ENCODE measurements at places on chromosomes 3 and 15.

DNA sequence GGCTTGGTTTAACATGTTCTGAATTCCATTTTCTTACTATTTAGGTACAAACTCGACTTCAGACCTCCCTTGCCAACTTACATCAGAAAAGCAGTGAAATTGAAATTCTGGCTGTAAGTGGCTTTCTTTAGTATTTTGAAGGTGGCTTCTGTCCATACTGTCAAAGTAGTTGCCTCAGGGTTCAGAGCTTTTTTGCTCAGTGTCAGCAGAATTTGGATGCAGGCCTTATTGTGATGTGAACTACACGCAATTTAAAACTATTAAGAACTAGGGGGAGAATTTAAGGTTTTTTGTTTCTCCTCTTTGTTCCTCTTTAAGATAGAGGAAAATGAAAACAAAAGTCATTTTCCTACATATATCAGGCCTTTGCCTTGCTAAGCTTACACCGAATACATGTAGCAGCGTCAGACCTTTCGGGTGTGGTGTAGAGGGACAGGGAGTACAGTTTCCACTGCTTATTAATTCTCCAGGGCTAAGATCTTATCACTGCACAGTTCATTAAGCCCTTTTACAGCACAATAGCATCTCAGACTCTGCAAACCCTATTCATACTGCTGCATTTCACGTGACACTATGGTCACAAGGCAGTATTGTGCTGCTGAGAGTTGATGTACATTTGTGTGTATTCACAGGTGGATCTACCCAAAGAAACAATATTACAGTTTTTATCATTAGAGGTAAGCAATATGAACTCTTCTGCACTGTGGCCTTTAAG is 6.7 kb downstream of the SRP14 start:
- DNase-seq: no peak

- peak; percentile 49 for DNase-seq
Observed at GRCh38 chr15:58889363-58889762, 44.1 kb downstream of the SLTM start.

DNA sequence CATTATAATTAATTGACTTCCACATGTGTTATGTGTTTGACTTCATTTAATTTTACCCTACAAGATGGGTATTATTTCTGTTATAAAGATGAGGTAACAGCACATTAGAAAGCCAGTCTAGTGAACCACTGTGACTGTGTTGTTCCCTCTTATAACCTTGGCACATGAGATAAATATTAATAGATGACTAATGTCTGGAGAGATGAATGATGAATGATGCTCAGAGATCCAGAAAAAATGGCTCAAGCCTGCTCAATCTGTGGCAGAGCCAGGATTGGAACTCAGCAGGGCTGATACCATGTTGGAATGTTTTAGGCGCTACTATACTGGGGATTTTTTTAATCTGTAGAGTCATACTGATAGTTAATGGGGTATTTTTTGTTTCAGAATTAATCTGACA is 118.8 kb upstream of the PTX3 start:
- no peak for DNase-seq

DNA sequence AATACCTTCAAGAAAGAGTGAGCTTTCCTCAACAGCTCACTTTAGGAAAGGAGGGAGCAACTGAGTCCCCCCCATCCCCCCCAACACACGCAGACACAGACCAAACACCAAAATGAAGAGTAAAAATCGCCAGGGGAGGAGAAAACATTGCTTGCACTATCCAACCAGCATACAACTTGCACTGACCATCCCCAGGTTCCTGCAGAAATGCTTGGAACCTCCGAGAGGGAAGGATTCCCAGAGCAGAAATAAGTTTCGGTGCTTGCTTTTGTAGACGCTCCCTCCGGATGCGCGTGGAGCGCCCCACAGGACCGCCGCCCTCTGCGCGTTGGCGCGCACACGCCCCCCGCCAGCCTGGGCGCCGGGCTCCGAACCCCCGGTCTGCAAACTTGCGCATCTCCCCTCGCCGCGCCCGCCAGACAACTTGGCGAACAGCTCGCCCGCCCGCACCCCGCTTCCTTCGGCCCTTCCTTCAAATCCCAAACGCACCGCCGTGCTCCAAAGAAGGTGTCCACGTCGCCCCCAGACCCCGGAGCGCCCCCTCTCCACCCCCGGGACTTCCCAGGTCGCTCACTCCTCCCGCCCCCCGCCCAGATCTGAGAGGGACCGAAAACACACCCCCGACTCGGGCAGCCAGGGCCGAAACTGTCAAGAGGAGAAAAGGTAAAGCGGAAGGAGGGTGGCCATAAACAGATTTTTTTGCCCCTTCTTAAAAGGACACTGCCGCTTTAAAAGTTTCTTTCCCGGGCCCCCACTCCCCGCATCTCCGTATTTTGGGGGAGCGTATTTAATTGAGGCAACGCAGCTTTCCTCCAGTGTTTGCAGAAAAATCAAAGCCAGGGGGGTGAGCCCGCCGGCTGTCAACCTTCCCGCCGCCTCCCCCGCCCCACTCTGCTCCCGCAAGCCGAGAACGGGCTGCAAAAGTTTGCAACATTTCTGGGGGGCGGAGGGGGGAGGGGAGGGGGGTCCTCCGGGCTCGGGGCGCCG is 859 bp downstream of the RORA start:
- no peak for DNase-seq

DNA sequence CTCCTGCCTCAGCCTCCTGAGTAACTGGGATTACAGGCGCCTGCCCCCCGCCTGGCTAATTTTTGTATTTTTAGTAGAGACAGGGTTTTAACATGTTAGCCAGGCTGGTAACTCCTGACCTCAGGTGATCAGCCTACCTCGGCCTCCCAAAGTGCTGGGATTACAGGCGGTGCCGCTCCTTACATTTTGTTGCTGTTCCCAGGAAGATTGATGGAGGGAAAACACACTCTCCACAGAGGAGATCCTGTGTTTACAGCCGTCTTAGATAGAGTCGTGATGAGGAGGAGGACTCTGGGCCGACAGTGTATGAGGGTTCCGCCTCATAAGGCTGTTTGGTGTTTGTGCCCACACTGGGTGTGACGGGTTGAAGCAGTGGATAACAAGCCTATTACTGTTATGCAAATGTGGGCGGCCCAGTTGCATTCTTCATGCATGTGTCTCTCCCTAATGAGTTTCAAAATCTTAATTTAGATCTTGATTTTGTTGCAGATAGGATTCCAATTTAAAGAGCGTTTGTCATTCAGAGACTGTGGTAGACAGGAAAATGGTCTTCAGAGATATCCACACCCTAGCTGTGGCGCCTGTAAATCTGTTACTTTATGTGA is 60.0 kb downstream of the APBA2 start:
- no peak for DNase-seq

DNA sequence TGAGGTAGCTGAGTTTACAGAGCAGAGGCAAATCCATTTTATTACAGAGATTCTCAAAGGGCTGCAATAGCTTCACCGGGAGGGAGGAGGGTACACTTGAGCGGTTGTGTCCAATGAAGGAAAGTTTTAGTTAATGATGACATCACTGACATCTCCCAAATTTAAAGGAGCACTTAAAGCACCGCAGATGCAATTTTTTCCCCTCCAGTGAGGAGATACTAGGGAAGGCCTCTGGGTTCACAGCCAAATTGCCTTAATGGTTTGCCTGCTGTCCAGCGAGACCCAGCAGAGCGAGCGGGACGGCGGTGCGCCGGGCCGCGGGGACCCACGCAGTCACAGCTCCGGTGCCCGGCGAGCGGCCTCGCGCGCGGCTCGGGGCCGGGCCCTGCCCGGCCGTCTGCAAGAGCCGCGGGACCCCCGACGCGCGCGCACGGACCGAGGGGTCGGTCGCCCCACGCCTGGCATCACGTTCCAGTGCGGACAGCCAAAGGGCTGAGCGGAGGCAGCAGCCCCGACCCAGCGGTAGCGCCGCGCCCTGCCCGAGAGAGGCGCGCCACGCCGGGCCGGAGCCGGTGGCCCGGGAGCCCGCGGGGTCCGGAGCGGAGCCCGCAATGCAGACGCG is 160.5 kb upstream of the CHRNA7 start:
- DNase-seq: peak; percentile 8

- DNase-seq: no peak
Observed at GRCh38 chr3:154862265-154862664, 217.9 kb upstream of the MME start.

- DNase-seq: no peak
Observed at GRCh38 chr3:12658593-12659058, 5.3 kb downstream of the RAF1 start.

DNA sequence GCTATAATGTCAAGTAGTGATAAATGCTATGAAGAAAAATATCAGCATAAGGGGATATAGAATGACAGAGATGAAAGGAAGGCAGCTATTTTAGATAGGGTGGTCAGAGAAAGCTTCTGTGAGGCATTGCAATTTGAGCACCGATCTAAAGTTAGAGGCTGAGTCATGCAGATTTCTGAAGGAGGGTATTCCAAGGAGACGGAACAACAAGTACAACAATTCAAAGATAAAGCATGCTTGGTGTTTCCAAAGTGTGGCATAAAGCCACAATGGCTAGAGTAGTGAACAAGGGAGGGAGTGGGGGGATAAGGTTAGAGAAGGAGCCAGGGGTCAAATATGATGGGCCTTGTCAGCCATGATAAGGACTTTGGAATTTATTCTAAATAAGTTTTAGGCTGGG is 71.9 kb downstream of the PFN2 start:
- no peak for DNase-seq

- DNase-seq: no peak
Observed at GRCh38 chr3:129441215-129441614, 1.2 kb downstream of the IFT122 start.

DNA sequence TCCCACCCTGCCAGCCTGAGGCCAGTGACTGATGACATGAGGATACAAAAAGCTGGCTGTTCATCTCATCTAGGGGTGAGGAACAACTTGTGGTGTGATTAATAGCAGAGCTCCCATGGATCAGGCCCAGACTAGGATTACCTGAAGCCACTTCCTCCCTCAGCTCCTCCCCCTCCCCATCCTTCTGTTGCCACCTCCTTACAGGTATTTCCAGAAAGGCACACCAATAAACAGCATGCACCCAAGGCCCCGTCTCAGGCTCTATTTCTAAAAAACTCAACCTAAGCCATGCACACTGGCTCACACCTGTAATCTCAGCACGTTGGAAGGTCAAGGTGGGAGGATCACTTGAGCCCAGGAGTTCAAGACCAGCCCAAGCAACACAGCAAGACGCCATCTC is 54.1 kb downstream of the SRGAP3 start:
- no peak for DNase-seq

DNA sequence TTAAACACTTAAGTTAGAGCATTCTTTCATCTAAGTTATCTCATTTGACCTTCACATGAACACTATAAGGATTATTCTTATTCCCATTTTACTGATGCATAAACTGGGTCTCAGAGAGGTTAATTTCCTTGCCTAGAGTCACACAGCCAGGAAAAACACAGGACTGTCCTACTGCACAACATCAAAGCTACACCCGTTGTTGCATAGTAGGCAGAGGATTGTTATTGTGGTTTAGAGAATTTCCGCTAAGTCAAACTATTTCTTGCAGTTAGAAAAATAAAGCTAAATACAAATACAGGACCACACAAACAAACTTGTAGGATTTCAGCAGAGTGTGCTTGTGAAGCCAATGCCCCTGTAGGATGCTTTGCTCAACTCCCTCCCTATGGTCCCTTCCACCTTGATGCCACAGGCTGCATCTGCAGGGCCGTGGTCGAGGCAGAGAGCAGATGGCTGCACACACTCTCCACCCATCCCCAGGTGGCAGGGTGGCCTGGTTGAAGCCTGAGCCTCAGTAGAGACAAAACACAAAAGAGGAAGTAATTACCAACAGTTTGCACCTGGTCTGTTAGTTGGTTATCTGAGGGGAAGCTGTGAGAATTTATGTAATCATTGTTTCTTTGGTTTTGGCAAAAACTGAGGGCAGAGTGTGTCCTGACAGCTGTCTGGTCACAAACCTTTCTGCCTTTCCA is 41.1 kb upstream of the SKOR1 start:
- DNase-seq: no peak

All from inflammatory macrophage treated with lipopolysaccharide for 4 hours (primary cell).